ENCODE measurements at places on chromosomes 13 and 19. TPM values are rescaled to one million over a fixed set of nuclear protein-coding genes. Genes with fewer than 3 reads are reported as not detected.

The PTH2 gene
- total RNA-seq: not detected

The ATP8A2 gene
- total RNA-seq: 63.6 TPM

The GZMM gene
- 0.41 TPM for total RNA-seq

The NKPD1 gene
- total RNA-seq: 1.2 TPM

- DNase-seq: no peak
Measured at GRCh38 chr13:47835470-47836228, 165.4 kb downstream of the SUCLA2 start.

GRCh38 chr13:37736045-37736444, 133.5 kb downstream of the TRPC4 start:
- no peak for DNase-seq

GRCh38 chr19:1796395-1797142, 15.5 kb downstream of the ATP8B3 start:
- no peak for DNase-seq

- no peak for DNase-seq
Measured at GRCh38 chr19:53644061-53644816, 12.4 kb downstream of the DPRX start.
